AG09319 (cell line): ENCODE measurements at places on chromosomes 1 and 21.

DNA sequence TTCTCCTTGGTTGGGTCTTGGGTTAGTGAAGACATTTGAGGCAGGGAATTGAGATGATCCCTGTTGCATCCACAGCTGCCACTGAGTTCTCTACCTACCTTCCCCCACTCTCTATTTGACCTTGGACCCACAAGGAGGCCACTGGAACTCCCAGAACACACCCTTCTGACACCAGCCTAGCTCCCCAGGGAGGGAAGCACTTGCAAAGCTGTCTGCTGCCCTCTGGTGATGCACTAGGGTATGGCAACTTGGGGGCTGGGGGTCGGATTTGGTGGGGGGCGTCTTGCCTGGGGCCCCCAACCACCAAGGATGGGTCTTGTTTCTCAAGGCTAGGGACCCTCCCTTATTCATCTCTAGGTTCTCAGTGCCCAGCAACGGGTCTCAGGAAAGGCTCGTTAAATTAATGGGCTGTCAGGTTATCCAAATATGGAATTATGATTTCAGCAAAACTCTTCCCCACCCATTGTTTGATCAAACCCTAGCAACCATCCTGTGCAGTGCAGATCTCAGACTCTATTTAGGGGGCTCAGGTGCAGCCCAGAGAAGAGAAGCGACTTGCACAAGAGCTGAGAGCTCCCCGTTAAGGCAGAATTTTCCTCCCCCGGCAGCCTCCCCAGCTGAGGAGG, 177.8 kb upstream of the KLHDC7A start:
- no peak for DNase-seq

DNA sequence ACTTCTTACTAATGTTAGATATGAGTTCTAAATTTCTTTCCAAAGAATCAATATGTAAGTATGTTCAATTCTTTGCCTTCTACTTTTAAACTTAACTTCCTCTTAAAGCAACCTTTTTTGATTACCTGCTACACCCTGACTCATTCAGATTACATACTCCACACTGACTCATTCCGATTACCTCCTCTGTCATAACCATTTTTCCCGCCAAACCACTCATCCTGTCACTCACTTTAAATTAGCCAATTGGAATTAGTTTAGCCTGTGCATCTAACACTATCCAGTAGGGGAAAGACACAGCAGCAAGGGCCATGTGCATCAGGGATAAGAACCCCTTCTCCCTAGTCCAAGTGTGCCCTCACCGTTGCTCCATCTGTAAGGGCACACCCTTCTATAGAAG, 815.5 kb downstream of the BRINP3 start:
- DNase-seq, result no peak

- DNase-seq, result no peak
Measured at GRCh38 chr1:116415699-116416533, 42.9 kb downstream of the ATP1A1 start.

- no peak for DNase-seq
Measured at GRCh38 chr1:228152918-228153258, 3.2 kb downstream of the GJC2 start.

DNA sequence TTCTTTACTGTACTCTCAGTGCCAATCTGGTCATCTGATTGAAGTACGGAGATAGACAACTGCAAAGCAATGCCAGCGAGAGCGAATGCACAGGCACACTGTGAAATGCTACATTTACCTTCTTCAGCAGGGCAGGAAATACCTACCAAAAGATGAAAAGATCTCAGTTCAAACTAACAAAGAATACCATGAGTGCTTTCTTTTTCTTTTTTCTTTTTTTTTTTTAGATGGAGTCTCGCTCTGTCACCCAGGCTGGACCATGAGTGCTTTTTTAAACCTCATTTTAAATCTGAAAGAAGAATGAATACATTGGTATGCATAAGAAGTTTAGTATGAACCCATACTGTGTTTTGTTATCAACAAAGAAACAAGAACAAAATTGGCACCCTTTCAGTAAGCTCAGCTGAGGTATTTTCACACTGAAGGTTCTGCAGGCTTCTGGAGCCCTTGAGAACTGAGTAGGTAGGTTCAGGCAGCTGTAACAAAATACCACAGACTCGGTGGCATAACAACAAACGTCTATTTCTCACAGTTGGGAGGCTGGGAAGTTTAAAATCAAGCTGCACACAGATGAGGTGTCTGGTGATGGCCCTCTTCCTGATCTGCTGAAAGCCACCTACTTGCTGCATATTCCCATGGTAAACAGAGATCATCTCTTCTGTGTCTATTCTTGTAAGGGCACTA, 1.7 kb upstream of the CHI3L2 start:
- DNase-seq, result no peak

DNA sequence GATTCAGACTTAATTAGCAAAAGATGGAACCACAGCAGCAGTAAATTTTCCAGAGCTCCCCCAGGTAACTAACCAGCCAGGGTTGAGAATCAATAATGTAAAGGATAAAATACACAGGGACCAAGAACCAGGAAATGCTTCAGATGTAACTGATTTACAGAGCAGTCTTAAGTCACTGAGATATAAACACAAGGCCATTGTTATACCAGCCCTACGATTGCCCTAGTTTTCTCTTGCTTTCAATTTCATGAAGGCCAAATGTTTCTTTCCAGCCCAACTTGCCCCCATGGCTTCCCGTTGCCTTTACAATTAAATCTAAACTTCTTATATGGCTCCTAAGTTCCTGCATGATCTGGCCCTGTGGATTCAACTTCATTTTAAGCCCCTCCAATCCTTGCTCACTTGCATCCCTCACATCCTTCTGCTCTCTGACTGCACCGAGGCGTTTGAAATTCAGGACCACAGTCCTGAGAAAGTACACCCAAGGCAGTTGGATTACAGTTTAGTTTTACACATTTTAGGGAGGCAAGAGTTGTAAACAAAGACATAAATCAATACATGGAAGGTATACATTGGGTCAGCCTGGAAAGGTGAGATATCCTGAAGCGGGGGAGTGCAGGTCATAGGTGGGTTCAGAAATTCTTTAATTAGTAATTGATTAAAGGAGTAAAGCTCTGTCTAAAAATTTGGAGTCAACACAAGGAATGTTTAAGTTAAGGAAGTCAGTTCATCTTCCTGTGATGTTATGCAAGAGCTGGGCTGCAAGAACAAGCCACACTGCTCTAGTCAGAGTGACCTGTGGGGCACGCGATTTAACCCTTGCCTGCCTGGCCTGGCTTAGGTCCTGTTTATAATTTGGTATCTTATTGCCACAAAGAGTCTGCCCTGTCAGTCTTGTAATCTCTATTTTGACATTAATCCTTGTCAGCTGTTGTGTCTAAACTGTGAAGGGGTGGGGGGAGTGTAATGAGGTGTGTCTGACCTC, 69.9 kb upstream of the COG2 start:
- no peak for DNase-seq

DNA sequence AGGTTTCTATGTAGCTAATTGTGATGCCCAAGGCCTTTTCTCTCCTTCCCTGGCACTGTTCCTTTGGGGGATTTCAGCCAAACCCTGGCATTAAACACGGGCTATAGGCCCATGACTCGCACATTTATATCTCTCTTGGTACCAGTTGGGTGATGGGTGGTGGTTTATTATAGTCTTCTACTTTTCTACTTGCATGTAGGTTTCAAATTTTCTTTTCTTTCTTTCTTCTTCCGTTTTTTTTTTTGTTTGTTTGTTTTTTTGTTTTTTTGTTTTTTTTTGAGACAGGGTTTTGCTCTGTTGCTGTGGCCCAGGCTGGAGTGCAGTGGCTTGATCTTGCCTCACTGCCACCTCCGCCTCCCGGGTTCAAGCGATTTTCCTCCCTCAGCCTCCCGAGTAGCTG, 1.1 kb downstream of the IL10RB start:
- DNase-seq, result no peak

GRCh38 chr1:225828706-225829345, 18.9 kb downstream of the EPHX1 start:
- DNase-seq, result no peak

GRCh38 chr1:39141925-39142324, 62.6 kb upstream of the MACF1 start:
- no peak for DNase-seq

DNA sequence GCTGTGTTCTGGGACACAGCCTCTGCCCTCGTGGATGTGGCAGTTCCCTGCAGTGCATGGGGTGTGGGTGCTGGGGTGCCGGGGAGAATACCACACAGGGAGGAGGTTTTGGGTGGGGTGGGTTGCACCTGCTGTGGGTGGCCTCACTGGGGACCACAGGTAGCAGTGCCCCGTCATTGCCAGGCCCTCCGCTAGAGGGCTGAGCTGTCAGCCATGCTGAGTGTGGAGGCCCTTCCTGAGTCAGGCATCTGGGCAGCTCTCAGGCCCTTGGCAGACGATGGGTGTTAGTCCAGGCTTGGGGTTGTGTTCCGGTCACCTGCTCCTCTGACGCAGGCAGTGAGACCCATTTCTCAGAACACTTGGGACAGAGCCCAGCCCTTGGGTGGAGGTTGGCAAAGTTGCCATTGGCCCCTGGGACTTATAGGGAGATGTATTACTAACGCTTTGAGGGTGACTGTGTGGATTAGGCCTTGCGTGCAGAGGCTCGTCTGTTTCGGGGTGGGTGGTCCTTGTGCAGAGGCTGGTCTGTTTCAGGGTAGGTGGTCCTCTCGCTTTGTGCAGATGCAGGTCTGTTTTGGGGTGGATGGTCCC, 23.9 kb downstream of the PCNT start:
- no peak for DNase-seq

DNA sequence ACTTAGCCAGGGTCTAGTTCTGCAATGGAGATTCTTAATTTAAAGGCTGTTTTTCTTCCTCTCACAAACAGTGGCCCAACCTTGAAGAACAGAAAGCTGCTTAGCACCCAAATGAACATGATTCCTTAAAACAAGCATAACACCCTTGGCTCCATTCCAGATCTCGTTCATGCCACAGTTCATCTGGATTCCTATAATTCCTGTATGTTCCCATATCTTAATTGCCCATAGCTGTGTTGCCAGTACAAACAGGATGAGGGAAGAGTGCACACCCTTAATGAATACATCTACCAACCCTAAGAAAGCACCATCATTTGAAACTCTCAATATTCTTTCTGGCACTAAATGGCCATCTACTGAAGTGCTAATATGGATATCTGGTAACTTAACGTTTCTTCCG, 45.5 kb downstream of the TGFB2 start:
- DNase-seq, result no peak

- peak; percentile 20 for DNase-seq
Measured at GRCh38 chr1:147892731-147893214, 9.8 kb upstream of the GJA8 start.

DNA sequence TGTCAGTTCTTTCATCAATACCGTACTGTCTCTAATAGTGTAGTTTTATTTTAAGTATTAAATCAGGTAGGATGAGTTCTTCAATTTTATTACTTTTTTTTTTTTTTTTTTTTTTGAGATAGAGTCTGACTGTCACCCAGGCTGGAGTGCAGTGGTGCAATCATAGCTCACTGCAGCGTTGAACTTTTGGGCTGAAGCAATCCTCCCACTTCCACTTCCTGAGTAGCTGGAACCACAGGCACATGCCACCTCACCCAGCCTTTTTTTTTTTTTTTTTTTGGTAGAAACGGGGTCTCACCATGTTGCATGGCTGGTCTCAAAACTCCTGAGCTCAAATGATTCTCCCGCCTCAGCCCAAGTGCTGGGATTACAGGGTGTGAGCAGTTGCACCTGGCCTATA, 44.3 kb downstream of the INAVA start:
- DNase-seq, result no peak

DNA sequence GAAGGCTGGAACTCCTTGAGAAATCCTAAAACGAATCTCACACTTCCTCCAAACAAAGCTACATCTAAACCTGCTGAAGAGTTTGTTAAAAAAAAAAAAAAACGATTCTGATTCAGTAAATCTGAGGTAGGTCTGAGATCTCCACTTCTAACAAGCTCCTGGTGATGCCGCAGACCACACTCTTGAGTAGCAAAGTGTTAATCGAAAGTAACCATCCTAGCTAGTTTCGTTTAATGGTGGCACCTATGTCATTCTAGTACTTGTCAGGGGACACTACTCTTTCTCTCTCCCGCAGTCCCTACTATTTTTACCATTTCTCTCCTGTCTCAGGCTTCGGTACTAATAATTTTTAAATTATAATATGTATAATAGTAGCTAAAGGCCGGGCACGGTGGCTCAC, 2.1 kb downstream of the CLCC1 start:
- no peak for DNase-seq

DNA sequence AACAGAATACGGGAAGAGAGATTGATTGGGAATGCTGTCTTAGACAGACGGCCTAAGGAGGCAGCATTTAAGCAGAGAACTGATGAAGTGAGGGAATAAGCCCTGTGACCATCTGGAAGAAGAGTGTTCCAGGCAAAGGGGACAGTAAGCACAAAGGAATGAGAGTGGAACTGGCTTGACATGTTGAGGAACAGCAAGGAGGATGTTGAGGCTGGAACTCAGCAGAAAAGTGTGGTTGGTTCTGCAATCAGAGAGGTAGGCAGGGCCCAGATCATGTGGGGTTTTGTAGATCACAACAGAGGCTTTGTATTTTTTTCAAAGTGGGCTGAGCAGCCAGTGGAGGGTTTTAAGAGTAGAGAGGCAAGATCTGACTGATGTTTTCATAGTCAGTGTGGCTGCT, 157.4 kb downstream of the DNM3 start:
- DNase-seq, result no peak

DNA sequence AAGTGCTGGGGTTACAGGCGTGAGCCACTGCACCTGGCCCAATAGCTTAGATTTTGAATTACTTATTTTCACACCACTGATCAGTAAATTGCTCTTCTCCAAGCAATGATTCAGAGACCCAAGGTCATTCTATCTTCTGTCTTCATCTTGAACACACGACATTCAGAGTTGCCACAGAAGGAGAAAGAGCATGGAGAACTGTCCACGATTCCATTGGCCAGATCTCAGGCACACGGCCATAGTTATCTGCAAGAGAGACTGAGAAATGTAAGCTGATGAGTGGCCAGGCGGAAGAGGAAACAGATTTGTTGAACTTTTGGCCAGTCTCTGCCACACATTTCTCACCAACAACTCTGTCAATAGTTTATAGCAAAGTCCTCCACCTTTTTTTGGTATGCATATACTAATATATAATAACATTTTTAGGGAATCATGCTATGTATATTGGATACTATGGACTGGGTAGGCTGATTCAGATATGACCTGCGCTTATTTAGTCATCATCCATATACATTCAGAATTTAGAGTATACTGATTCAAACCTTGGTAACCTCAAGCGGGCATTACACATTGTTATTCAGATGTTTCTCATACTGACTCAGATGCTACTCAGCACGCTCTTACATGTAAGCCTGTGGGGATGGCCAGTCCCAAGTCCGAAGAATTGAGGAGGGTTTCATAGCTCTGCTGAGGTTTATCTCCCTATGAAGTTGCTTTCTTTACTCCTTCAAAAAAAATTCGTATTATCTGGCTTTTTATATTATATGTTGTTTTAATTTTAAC, 25.5 kb upstream of the CAP1 start:
- no peak for DNase-seq

GRCh38 chr1:44422161-44422560, 17.1 kb downstream of the RNF220 start:
- DNase-seq, result no peak
